Stimulated activated CD4-positive, alpha-beta T cell treated with anti-CD3 and anti-CD28 coated beads, Interleukin-1b, Interleukin-23, amount 100 ng/mL, for 48 hours (primary cell): ENCODE measurements at places on chromosomes 1 and 21.

- no peak for DNase-seq
Measured at GRCh38 chr1:191255354-191256054, 777.8 kb upstream of the BRINP3 start.

GRCh38 chr21:45002381-45003204 lies 62.8 kb downstream of the SLX9 start:
- DNase-seq, result no peak

DNA sequence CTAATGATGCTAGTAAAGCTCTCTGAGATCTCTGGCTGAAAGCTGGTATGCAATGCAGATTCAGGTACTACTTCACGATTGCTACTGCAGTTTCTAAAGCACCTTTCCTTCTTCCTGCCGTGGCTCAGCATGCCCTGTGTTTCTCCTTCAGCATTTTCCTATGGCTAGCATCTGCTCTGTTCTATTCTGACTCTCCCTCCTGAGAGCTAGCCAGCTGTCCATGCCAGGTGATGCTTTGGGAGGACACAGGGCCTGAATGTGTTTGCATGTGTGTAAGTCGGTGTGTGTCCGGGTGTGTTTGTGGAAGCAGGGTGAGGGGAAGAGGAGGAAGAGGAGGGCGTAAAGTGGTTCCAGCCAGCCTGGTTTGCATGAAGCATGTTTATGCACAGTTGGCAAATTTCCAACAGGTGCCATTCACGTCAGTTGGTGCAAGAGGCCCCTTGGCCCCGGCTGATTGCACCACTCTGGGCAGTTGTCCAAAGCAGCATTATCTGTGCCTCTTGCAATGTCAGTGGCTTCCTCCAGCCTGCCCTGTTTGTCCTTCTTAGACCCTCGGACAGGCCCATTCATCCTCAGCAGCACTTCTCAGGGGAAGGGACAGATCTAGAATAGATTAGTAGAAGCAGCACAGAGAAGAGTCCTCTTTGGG lies 433.3 kb downstream of the DISC1 start:
- no peak for DNase-seq

- no peak for DNase-seq
Measured at GRCh38 chr1:81369833-81370232, 430.9 kb upstream of the ADGRL2 start.

DNA sequence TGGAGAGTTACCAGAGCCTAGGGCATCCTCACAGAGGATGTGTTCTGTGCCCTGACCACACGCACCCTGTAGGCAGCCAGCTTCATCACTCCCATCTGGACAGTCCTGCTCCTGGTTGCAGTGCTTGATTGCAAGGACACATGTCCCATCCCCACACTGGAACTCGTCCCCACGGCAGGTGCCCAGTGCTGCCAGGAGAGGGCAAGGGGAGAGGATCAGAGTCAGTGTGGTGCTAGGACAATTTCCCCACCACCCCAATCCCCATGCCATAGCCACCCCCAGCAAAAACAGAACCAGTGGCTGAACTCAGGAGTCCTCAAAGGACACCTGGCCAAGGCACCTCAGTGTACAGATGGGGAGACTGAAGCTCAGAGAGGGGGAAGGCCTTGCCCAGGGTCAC lies 37.2 kb upstream of the MAGOH start:
- DNase-seq, result no peak

- DNase-seq, result no peak
Measured at GRCh38 chr1:209409780-209410179, 173.7 kb upstream of the CAMK1G start.

GRCh38 chr1:93537924-93538323 lies 90.0 kb downstream of the FNBP1L start:
- no peak for DNase-seq

DNA sequence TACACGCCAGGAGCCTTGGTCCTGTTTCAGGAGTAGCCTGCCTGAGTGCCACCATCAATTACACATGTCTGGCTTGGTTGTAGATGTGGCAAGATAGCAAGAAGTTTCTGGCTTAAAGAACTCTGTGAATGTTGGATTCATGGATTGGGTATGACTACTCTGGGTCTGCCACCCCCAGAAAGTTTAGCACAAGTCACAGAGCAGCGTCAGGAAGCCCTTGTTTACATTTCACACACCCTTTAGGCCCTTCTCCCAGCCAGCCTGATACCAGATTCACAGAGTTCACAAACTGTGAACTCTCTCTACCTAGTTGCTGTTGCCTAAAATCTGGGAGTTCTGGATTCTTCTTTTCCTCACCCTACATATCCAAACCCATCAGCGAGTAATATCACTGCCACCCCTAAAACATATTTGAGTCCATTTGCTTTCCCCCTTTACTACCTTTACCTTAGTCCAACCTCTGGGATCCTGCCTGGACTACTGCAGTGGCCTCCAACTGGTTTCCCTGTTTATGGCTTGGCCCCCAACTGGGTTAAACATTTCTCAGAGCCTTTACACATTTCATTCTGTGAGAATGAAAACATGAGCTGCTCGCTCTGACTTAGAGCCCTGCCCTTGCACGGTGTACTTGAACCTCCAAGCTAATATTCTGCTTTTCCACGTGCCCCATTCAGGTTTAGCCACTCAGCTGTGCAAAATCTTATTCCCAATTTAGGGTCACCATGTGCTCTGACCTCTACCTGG lies 4.1 kb upstream of the CCDC24 start:
- DNase-seq, result no peak

DNA sequence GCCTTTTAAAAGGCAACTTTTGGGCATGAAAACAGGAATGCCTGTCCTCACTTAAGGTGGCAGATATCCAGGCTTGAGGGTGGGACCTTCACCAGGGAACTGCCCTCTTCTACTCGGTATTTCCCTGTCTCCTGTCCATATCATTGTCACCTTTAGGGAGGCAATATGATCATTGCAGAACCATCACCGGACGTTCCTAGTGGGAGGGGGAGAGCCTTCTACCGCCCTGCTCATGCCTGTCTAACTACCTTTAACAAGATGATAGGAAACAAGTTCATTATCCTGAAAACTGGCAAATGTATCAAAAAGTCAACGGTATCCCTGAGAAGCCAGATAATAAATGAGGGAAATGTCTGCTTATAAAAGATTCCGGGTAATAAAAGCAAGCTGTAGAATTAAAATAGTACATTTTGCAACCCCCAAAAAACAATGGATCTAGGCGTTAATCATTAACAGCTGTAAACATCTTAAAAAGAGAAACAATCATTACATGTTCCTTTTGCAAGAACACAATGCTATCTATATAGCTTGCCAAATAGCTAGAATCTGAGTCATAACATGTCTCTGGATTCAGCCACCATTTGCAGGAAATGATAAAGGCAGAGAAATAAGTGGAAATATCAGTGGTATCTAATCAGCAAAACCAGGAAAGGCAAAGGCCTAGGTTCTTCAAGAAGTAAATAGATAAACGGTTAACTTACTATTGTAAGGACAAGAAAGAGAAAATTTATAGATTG lies 852.9 kb upstream of the ADGRL4 start:
- DNase-seq, result no peak

GRCh38 chr1:86515597-86515996 lies 31.3 kb upstream of the CLCA4 start:
- DNase-seq, result no peak

- no peak for DNase-seq
Measured at GRCh38 chr1:208835097-208835463, 590.9 kb upstream of the PLXNA2 start.

DNA sequence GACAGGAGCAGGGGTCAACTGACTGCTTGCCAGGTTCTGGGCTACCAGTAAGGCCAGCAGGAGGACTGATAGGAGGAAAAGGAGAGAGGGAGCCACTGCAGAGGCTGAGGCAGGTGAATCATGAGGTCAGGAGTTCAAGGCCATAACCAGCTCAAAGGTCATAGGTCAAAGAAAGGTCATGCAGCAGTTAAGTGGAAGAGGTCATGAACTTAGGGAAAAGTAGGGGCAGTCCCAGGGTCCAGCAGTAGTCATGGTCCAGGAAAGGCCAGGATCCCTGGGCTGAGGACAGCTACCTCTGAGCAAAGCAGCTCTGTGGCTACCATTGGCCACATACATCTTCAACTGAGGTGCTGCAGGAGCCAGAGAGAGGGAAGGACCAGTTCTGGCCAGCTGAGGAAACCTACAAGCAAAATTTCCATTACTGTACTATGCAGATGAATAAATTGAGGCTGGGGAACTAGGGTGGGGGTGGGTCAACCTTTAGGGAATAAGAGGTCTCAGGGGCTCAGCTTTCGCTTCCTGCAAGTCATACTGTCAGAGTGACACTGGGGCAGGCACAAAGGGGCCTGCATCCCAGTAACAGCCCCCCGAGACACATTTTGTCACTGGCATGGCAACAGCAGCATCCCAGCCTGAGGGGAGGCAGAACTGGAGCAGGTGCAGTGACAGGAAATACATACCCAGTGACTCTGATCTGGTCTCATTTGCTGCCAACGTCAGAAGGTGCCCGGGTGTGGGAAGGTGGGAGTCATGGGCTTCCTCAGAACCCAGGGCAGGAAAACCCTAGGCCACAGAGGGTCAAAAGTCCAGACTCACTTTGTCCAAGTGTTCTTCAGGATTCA lies 5.2 kb upstream of the INPP5B start:
- DNase-seq, result no peak

DNA sequence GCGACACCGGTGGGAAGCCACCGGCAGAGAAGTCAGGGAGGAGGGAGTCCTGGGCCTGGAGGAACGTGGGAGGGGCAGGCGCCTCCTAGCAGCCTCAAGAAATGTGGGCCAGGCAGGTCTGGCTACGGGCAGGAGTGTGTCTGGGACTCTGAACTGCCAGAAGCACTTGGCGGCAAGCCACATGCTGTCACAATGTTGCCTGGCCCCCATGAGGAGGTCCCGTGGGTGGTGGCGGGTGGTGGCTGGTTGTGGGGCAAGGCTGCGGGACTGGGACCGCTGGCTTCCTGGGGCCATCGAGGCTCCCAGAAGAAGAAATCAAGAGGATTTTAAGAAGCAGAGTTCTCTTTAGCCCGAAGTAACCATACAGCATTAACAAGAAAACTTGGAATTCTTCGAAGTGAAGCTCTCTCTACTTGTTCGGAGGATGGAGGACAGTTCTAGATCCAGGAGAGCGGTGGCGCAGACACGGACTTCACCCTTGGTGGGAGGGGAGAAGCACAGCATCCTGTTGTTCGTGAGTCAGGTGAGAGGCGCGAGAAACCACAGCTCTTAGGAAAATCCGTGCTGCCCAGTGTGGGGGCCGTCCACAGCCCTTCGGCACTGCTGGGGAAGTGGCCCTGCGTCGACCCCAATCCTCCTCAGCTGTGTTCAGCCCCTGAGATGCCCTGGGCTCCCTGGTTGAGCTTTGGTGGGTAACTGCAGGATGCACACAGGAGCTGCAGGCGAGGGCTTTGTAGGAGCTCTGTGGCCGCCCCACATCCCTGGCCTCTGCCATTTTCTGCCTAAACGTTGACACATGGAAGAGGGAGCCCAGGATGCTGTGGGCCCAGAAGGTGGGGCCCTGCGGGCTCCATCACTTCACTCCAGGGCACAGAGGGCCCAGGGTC lies 12.4 kb downstream of the SKI start:
- DNase-seq, result no peak

DNA sequence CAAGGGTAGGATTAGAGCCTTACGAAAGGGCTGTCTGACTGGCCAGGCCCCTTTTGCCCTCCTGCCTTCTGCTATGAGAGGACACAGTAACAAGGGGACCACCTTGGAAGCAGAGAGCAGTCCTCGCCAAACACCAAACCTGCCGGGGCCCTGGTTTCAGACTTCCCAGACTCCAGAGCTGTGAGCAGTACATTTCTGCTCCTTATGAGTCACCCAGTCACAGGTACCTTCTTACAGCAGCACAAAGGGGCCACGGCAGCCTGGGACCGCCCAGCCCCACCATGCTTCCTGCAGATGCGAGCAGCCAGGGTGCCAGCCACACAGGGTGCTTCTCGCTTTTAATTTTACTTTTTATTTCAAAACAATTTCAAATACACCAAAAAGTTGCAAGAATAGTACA lies 17.2 kb upstream of the POFUT2 start:
- no peak for DNase-seq

GRCh38 chr1:230690101-230690500 lies 23.8 kb downstream of the AGT start:
- no peak for DNase-seq

DNA sequence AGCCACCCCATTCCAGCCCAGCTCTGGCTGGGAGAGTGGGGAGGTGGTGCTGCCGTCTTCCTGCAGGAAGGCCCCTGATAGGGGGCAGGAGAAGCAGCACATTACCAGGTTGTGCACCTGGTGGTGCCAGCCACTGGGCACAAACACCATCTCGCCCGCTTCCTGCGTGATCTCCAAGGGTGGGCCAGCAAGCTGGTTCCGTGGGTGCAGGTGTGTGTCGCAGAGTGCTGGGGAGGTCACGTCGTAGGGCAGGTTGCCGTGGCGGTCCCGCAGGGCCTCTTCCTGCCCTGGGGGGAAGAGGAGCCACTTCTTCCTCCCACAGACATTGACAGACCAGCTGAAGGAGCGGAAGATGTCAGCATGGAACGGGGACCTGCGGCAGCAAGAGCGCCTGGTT lies 1.8 kb downstream of the JMJD4 start:
- DNase-seq, result no peak

DNA sequence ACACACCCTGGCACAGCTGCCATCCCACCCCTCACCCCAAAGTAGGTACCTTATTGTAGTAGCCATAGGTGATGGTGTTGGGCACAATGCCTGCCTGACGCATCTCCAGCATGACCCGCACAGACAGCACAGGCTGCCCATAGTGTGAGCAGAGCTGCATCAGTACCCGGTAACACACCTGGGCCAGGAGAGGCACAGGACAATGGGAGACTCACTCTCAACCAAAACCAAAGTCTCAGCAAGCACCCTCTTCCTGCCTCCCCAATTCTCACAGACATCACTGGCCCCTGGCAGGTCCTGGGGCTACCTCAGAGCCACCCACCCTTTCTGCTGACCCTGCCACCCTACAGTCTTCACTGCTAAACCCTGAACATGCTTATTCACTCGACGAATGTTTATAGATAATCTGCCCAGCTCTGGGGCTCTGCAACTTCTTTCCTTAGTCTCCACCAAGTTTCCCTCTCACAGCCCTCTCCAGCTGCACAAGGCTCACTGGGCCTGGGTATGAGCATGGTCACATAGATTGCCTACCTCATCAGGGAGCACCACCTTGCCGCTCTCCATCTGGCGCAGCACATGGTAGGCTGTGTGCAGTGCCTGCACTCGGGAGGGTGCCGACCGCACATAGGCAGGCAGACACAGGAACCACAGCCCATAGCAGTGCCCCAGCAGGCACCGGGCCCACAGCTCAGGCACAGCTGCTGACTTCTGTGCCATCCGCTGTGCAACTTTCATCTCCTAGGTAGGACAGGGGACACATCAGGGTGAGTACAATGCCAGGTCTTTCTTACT lies 10.3 kb downstream of the DENND4B start:
- no peak for DNase-seq

GRCh38 chr1:218472885-218473284 lies 127.7 kb downstream of the TGFB2 start:
- DNase-seq, result no peak

- DNase-seq, result no peak
Measured at GRCh38 chr1:64363616-64364015, 106.3 kb upstream of the CACHD1 start.

DNA sequence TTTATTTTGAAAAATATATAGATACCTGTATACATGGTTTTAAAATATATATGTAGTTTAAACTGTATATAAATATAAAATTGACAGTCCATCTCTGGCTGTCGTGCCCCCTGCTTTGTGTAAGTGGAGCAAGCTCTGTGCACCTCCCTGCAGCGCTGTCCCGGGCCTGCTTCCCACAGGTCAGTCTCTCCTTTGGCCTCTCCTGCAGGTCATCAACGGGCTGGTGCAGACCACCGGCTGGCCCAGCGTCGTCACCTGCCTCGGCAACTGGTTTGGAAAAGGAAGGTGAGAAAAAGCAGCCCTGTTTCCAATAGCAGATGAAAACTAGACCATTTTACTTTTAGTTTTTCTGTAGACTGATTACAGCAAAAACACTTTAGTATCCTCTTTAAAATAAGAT lies 28.5 kb downstream of the SLC37A1 start:
- no peak for DNase-seq
